ENCODE measurements at places on chromosomes 7 and 10. TPM values are rescaled to one million over a fixed set of nuclear protein-coding genes. Genes with fewer than 3 reads are reported as not detected.

MINPP1 gene
- total RNA-seq: 39.8 TPM

DNA sequence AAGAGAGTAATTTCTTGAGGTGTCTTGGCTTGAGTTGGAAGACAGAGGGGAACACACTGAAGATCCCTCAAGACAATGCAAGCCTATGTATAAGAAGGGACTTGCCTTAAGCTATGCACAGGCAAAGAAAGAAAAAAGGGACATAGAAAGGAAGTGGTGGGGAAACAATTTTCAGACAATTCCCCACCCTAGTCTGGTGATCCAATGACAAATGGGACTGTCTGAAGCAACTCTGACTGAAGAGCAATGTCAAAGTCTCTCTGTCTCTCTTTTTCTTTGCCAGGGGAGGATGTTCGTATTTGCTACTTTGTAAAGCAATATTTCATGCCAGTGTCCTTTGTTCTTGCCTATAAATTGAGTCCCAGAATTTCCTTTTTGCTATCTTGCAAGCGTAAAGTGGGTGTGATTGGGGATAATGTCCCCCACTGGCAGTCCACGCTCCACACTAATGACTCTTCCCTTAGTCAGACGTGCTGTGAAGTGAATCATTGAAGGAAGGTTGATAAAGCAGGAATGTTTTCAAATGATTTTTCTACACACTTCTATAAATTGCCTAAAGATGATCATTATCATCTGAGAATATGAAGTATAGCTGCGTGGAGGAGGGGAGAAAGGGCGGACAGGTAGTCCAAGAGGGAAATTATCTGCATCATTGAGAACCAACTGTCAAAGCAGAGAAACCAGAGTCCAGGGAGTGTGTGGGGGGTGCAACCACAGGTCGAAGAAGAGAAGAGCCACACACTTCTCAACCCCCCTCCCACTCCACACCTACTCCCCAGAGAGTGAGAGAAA, 243.8 kb upstream of the ETV1 start:
- DNase-seq: peak; percentile 51

GRCh38 chr7:77157446-77157845, 35.0 kb downstream of the CCDC146 start:
- DNase-seq: no peak

ARMH3 gene
- total RNA-seq: 19.7 TPM

- peak; percentile 86 for DNase-seq
These were observed 817 bp downstream of the MLLT10 start for GRCh38 chr10:21534604-21535493.

DNA sequence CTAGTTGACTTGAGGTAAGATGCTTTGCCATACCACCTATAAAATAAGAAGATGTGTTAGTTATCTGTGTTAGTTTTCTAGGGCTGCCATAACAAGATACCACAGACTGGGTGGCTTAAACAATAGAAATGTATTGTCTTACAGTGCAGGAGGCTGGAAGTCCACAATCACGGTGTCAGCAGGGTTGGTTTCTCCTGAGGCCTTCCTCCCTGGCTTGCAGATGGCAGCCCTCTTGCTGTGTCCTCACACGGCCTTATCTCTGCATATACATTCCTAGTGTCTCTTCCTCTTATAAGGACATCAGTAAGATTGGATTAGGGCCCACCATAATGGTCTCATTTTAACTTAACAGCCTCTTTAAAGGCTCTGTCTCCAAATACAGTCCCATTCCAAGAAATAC, 192.1 kb downstream of the GATA3 start:
- DNase-seq: no peak

CDHR3 gene
- 16.1 TPM for total RNA-seq

SVOPL gene
- 0.95 TPM for total RNA-seq

GRCh38 chr7:2353936-2354185, 766 bp upstream of the EIF3B start:
- peak; percentile 95 for DNase-seq
